Transverse colon (tissue), 4 donors: ENCODE measurements at places on chromosomes 12 and 14. TPM values are rescaled to one million over a fixed set of nuclear protein-coding genes. Genes with fewer than 3 reads are reported as not detected.

DNA sequence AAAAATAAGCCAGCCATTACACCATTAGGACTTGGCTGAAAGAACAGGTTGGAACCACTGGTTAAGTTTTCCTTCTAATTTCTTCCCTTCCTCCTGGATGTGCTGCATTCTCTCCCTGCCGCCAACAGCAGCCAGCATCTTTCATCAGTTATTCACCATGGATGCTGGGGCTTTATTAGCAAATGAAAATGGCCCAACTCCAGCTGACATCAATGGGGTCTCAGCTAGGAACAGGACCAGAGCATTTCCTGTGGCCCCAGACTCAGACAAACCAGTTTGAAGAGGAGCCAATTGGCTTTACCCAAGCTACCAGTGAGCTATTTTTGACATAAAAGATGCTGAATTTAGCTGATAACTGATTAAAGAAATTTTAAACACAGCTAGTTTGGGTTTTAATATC lies 26.0 kb upstream of the TBX5 start:
- H3K4me1 ChIP-seq = no peaks in the 10 kb centered on the region
- no peaks in the 10 kb centered on the region for H3K36me3 ChIP-seq
- no peak for DNase-seq

- no peaks in the 10 kb centered on the region for H3K27me3 ChIP-seq
- H3K36me3 ChIP-seq = no peaks in the 10 kb centered on the region
- H3K4me3 ChIP-seq = no peak overlapping the region
- no peak overlapping the region for H3K27ac ChIP-seq
Measured at GRCh38 chr12:104142543-104142942, 4.5 kb upstream of the NFYB start.

EPYC gene
- total RNA-seq = not detected

- H3K4me1 ChIP-seq = no peaks in the 10 kb centered on the region
- DNase-seq = no peak
- no peak overlapping the region for H3K27ac ChIP-seq
- no peak overlapping the region for H3K4me3 ChIP-seq
Measured at GRCh38 chr12:51190820-51191219, 17.9 kb upstream of the TFCP2 start.

GRCh38 chr14:80901260-80901659 lies 40.3 kb downstream of the CEP128 start:
- no peaks in the 10 kb centered on the region for H3K36me3 ChIP-seq
- no peaks in the 10 kb centered on the region for H3K4me1 ChIP-seq
- no peak for DNase-seq
- H3K27ac ChIP-seq = no peak overlapping the region
- H3K27me3 ChIP-seq = no peaks in the 10 kb centered on the region
- no peak overlapping the region for H3K4me3 ChIP-seq

RNASE7 gene
- total RNA-seq = not detected

DNA sequence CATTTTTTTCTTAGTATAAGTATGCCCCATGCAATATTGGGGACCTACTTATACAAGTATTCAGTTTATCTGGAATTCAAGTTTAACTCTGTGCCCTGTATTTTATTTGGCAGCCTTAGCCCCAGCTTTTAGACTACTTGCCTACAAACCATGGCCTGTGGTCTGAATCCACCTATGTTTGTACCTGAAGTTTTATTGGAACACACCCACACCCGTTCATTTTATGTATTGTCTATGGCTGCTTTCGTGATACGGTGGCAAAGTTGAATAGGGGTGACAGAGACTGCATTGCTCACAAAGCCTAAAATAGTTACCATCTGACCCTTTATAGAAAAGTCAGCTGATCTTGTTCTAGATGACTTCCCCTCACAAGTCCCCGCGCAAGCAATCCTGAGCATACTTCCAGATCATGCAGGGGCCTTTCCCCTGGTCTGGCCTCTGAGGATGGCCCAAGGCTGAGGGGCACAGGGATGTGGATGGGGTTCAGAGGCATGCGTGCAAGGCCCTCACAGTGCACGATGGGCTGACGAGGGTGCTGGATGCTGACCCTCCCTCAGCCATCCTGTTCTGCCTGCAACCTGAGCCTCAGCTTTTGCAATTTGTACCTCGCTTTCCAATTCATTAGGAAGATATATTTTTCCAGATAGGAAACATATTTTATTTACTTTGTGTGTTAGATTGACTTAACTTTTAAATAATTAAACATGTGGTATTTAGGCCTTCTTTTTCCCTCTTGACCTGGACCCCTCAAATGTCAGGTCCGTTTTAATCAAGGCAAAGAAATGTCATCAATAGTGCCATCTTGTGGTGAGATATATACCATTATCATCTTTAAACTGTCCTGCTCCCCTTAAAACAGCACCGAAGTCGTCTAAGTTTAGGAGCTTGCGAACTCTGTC lies 527.3 kb upstream of the CCDC196 start:
- no peaks in the 10 kb centered on the region for H3K27me3 ChIP-seq
- H3K4me3 ChIP-seq = no peak overlapping the region
- no peak overlapping the region for H3K27ac ChIP-seq
- H3K4me1 ChIP-seq = no peaks in the 10 kb centered on the region

- peaks cover 58% of the 10 kb centered on the region for H3K4me1 ChIP-seq
- no peak for DNase-seq
- H3K27ac ChIP-seq = no peak overlapping the region
Measured at GRCh38 chr12:132500856-132501180, 10.9 kb downstream of the FBRSL1 start.

GRCh38 chr12:116718655-116719454 lies 19.0 kb downstream of the SPRING1 start:
- peaks cover 12% of the 10 kb centered on the region for H3K4me1 ChIP-seq
- no peak overlapping the region for H3K4me3 ChIP-seq
- H3K36me3 ChIP-seq = peaks cover 13% of the 10 kb centered on the region
- no peak for DNase-seq
- peak overlapping the region; percentile 45 for H3K27ac ChIP-seq

GRCh38 chr12:121793838-121794533 lies 498 bp upstream of the RHOF start:
- no peaks in the 10 kb centered on the region for H3K36me3 ChIP-seq
- DNase-seq = peak; percentile 96
- H3K4me1 ChIP-seq = peaks cover 62% of the 10 kb centered on the region
- no peaks in the 10 kb centered on the region for H3K27me3 ChIP-seq
- peak overlapping the region; percentile 100 for H3K27ac ChIP-seq

- no peaks in the 10 kb centered on the region for H3K27me3 ChIP-seq
- no peaks in the 10 kb centered on the region for H3K36me3 ChIP-seq
- H3K4me3 ChIP-seq = no peak overlapping the region
Measured at GRCh38 chr12:2301531-2302461, 249.0 kb downstream of the CACNA1C start.

GARIN6 gene
- not detected for total RNA-seq

PRR4 gene
- not detected for total RNA-seq

- H3K27ac ChIP-seq = peak overlapping the region; percentile 54
- no peak overlapping the region for H3K4me3 ChIP-seq
- peaks cover 34% of the 10 kb centered on the region for H3K4me1 ChIP-seq
- H3K36me3 ChIP-seq = no peaks in the 10 kb centered on the region
Measured at GRCh38 chr12:93154753-93155480, 222.8 kb upstream of the NUDT4 start.

DNA sequence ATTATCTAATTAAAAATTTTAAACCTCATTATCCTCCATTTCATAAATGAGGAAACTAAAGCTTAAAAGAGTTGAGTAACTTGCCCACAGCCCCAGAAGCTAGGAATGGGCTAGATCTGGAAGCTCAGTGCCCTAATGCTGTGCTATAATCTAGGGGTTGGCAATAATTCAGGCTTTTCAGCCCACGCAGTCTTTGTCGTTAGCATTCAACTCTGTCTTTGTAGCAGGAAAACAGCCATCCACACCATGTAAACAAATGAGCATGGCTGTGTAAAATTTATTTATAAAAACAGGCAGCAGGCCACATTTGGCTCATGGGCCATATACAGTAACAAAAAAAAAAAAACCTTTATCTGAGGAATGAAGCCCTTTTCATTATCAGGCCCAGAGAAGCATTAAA lies 92.4 kb upstream of the OVCH1 start:
- no peak overlapping the region for H3K27ac ChIP-seq
- H3K4me1 ChIP-seq = no peaks in the 10 kb centered on the region
- no peak for DNase-seq
- H3K36me3 ChIP-seq = no peaks in the 10 kb centered on the region
- no peak overlapping the region for H3K4me3 ChIP-seq
- no peaks in the 10 kb centered on the region for H3K27me3 ChIP-seq

GRCh38 chr12:120879102-120879501 lies 25.1 kb downstream of the SPPL3 start:
- H3K27me3 ChIP-seq = no peaks in the 10 kb centered on the region
- no peak for DNase-seq

DNA sequence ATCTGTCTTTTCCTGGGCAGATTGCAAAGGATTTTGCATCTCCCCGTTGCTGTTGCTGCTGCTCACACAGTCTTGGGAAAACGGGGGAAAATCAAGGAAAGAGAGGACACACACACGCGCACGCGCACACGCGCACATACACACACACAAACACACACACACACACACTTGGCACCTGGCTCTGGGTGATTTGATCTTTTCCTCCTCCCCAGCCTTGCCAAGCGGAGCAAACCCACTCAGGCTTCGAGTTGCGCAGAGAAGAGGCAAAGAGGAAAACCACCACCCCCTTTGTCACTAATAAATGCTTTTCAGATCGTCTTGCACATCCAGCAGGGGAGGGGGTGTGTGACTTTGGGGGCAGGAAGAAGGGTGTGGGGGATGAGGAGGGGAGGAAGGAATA lies 965 bp upstream of the NOS1 start:
- DNase-seq = no peak
- no peak overlapping the region for H3K27ac ChIP-seq
- H3K4me1 ChIP-seq = no peaks in the 10 kb centered on the region
- no peak overlapping the region for H3K4me3 ChIP-seq
- H3K27me3 ChIP-seq = peaks cover 86% of the 10 kb centered on the region

DNA sequence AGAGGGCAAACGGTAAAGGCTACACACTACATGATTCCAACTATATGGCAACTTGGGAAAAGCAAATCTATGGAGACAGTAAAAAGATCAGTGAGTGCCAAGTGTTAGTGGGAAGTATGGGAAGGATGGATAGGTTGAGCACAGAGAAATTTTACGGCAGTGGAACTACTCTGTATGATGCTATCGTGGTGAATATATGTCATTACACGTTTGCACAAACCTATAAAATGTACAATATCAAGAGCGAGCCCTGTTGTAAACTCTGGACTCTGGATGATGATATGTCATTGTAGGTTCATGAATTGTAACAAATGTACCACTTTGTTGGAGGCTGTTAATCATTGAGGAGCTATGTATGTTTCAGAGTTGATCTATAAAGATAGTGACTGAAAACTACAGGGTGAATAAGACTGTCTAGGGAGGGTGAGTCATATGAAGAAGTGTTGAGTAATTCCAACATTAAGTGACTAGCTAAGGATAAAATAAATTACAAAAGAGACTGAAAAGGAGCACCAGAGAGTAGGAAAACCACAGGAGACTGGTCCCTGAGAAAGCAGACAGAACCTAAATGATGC lies 349.2 kb upstream of the LMO3 start:
- H3K36me3 ChIP-seq = no peaks in the 10 kb centered on the region
- DNase-seq = no peak
- H3K4me3 ChIP-seq = no peak overlapping the region

SIRT4 gene
- 1.9 TPM for total RNA-seq

GRCh38 chr12:111398530-111398929 lies 7.2 kb upstream of the SH2B3 start:
- no peak overlapping the region for H3K4me3 ChIP-seq
- H3K27me3 ChIP-seq = no peaks in the 10 kb centered on the region
- peak overlapping the region; percentile 50 for H3K27ac ChIP-seq
- H3K36me3 ChIP-seq = no peaks in the 10 kb centered on the region
- H3K4me1 ChIP-seq = peaks cover 6% of the 10 kb centered on the region
- no peak for DNase-seq

DNA sequence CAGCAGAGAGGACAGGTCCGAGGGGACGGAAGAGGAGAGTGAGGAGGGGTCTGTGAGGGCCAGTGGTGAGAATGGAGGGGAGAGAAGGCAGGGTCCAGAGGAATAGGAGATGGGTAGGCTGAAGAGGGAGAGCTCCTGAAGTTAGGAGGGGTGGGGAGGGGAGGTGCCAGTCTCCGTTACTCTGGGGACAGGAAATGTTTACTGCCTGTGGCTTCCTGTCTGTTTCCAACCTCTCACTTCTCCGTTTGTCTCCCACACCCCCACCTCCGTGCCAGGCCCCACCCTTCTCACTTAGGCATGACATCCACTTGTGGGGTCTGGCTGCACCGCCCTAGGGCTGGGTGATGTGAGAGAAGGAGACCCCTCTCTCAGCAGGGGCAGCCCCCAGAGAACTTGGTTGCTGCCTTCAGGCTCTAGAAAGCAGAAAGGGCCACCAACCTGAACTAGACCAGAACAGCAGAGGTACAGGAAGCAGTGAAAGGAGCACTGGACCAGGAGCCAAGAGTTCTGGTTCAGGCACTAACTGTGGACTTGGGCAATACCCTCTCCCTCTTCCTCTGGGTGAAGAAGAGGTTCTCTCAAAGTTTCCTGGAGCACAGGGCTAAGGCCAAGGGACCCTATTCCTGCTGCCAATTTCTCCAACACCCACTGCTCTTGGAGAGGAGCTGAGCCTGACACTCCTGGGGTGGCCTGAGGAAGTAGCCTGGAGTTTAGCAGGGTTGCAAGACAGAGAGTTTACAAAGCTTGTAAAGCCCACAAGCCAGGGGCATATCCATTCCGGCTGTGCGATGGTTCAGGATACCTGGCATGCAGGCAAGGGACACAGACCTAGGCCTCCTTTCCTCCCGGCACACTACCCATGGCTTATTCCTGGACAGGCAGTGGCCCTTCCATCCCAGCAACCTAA lies 5.5 kb downstream of the ITGA5 start:
- DNase-seq = peak; percentile 55
- H3K4me1 ChIP-seq = peaks cover 25% of the 10 kb centered on the region
- peak overlapping the region; percentile 85 for H3K27ac ChIP-seq
- H3K4me3 ChIP-seq = peak overlapping the region; percentile 1

- no peak overlapping the region for H3K27ac ChIP-seq
- no peak overlapping the region for H3K4me3 ChIP-seq
- peaks cover 19% of the 10 kb centered on the region for H3K4me1 ChIP-seq
- H3K36me3 ChIP-seq = no peaks in the 10 kb centered on the region
- no peaks in the 10 kb centered on the region for H3K27me3 ChIP-seq
- DNase-seq = no peak
Measured at GRCh38 chr14:60095231-60095630, 3.5 kb downstream of the PCNX4 start.

GRCh38 chr14:96112032-96112431 lies 72.9 kb downstream of the C14orf132 start:
- no peaks in the 10 kb centered on the region for H3K4me1 ChIP-seq
- H3K27ac ChIP-seq = no peak overlapping the region
- no peaks in the 10 kb centered on the region for H3K36me3 ChIP-seq

- DNase-seq = no peak
- no peaks in the 10 kb centered on the region for H3K4me1 ChIP-seq
- no peak overlapping the region for H3K4me3 ChIP-seq
- H3K36me3 ChIP-seq = no peaks in the 10 kb centered on the region
- no peaks in the 10 kb centered on the region for H3K27me3 ChIP-seq
- H3K27ac ChIP-seq = no peak overlapping the region
Measured at GRCh38 chr12:98771811-98772752, 127.0 kb downstream of the APAF1 start.

- H3K4me1 ChIP-seq = peaks cover 3% of the 10 kb centered on the region
- no peaks in the 10 kb centered on the region for H3K27me3 ChIP-seq
- DNase-seq = no peak
- no peak overlapping the region for H3K4me3 ChIP-seq
- no peaks in the 10 kb centered on the region for H3K36me3 ChIP-seq
Measured at GRCh38 chr12:118188690-118189371, 52.9 kb downstream of the PEBP1 start.

CPNE6 gene
- not detected for total RNA-seq
